Adrenal gland (tissue), 19 donors: ENCODE measurements at places on chromosomes 2 and 18.

- no peak for DNase-seq
Measured at GRCh38 chr18:48949050-48949605, 1.6 kb downstream of the SMAD7 start.

- DNase-seq = no peak
Measured at GRCh38 chr2:67841711-67842110, 221.1 kb downstream of the C1D start.

- DNase-seq = no peak
Measured at GRCh38 chr2:174343623-174344455, 9.1 kb downstream of the SP9 start.

DNA sequence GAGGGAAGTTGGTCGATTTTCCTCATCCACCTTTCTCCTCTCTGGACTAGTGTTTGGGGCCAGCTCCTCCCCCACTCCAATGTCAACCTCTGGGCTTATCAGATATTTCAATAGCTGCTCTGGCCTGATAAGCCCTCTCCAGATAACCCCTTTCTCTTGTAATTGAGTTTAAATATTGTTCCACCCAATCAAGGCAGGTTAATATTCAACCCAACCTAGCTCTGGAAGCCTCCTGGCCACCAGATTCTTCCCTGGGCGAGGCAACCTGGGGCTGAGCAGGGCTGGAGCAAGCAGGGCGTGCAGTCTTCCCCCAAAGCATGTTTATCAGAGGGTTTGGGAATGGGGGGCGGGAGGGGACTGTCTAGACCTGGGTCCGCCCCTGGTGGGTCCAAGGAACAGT, 73.8 kb downstream of the TFCP2L1 start:
- DNase-seq = no peak

GRCh38 chr2:142286618-142287017, 155.8 kb upstream of the LRP1B start:
- DNase-seq = no peak
